ENCODE measurements at places on chromosomes 6 and 20.

DNA sequence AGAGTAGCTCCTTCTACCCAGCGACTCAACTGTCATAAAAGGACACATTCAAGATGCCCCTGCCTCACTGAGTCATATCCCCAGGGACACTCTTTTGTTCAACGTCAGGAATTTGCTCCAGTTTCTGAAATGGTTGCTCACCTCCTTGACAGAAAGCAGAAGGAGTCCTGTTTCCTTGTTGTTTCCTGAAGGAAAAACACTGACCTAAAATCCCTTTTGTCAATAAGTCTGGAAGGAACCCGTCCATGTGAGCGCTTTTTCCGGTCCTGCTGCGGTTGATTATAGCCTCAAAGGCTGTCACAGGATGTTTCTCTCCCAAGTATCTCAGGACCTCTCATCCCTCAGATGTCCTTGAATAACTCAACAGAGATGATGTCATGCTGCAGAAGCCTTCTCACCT lies 113.6 kb upstream of the PLEKHG1 start:
- no peak for DNase-seq

DNA sequence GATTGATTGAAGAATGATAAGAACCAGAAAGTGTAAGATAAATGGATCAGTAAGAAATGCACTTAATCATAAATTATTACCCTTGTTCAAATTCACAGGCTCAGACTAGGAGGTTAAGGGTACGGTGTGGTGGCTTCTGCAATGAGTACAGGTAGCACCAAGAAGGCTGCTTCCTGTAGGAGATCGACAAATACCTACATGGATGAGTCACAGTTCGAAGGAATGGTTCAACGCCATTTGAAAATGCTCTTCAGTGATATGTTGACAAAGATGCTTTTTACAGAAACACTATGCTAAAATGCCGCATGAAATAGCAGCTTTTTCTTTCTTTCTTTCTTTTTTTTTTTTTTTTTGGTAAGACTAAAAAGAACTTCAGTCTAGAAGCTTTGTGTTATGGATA lies 116.2 kb downstream of the DTNBP1 start:
- DNase-seq = no peak

DNA sequence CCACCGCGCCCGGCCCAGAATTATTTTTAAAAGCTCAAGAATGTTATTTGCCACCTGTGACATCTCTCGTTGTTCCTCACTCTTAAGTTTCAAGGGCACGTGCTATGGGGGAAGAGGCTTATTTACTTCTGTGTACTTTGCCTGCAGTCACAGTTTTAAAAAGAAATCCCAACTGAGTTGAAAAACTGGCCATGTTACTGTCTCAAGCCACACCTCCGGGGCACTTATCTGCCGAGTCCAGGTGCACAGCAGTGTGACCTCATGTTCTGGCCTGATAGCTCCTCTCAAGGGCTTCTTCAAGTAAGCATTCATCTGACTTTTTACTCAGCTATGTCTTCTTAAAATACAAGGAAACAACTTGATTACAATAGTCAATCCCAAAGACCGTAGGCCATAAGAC lies 34.5 kb downstream of the SHLD1 start:
- DNase-seq = no peak

DNA sequence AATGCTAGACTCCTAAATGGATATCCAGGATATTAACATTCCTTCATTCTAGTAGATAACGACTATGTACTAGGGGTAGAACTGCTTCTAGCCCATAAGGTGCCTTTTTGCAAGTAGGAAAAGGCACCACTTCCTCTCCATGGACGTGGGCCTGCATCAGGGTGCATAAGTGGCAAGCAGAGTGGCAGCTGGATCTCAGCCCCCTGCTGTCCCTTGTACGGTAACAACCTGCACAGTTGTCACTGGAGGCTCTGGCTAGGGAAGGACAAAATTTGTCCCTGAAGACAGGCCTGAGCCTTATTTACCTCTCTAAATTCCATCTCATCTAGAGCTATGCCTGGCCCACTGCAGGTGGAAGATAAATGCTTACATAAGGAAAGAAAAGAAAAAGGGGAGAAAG lies 42.5 kb upstream of the SAYSD1 start:
- no peak for DNase-seq

DNA sequence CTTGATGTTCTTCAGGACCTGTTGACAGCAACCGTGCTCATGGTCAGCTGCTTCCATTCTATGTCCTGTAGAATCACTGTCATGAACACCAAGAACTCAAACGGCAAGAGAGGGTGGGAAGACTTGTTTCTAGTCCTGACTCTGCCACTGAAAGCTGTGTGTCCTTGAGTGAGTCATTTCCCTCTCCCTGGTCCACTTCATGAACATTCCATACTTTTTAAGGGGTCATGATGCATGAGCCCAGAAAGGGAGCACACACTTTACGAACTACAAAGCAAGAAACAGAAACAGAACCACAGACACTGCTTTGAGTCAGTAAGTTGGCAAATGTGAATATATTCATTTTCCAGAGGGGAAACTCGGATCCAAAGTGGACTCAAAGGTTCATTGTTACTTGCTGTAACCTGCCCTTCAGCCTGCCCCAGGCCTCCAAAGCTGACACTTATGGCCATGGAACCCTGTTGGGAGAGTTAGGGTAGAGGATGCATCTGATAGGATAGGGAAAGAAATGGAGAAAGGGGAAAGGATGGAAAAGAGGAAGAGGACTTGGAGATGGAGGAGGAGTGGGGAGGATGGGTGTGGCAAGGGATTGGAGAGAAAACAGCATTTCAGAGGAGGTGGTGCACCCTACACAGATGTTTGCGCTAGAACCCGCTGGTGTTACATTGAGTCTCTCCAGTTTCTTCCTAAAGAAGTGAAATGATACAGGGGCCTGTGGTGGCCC lies 129.8 kb downstream of the FOXO3 start:
- no peak for DNase-seq

DNA sequence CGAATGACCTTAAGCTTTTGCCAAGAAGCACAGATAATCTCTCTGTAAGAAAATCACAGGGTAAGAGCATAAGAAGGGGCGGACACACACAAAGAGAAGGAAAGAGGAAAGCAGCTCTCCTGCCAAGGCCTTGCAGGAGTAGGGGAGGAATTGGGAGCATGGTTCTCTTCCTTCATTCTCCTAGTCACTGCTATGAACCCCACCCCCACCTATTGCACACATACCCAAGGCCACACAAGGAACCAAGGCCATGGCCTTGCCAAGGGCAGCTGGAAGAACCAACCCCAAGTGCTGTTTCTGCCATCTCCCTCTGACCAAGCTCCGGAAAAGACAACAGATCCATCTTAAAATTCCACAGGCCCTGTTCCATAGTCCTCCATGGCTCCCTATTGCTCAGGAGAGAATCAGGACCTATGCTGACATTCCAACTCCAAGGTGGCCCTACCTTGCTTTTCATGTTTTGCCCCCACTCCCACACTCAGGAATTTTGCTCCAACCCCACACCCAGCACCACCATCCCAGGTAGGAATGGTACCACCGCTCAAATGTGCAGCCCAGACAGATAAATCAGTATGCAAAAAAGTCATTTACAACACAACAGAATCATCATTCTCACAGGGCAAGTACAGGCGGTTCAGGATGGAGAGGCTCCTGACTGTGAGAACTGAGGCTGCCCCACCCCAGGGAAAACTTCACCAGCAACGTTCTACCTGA lies 31.3 kb downstream of the TRAM2 start:
- no peak for DNase-seq

- no peak for DNase-seq
These were observed 14.2 kb downstream of the ANKRD66 start for GRCh38 chr6:46760925-46761324.

- DNase-seq = no peak
These were observed 17.4 kb upstream of the FAXC start for GRCh38 chr6:99366852-99367251.
